SK-N-DZ (cell line): ENCODE measurements at places on chromosomes 6 and 20.

- no peak for DNase-seq
Observed at GRCh38 chr20:5973971-5974370, 23.5 kb downstream of the MCM8 start.

GRCh38 chr20:61967300-61967699 is 98.4 kb downstream of the TAF4 start:
- DNase-seq = no peak

DNA sequence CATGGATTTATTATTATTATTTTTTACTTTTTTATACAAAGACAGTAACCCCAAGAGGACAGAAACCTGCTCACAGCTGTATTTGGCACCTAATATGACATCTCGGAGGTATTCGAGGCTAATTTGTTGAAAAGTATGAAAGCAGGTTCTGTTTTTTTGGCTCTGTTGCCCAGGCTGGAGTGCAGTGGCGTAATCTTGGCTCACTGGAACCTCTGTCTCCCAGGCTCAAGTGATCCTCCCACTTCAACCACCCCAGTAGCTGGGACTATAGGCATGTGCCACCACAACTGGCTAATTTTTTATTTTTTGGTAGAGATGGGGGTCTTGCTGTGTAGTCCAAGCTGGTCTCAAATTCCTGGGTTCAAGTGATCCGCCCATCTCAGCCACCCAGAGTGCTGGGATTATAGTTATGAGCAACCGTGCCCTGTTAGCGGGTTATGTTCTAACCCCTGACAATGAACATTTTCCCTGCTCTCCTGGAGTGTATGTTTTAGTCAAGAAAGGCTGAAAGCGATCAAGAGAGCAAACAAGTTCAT is 53.7 kb upstream of the ZNF217 start:
- no peak for DNase-seq

DNA sequence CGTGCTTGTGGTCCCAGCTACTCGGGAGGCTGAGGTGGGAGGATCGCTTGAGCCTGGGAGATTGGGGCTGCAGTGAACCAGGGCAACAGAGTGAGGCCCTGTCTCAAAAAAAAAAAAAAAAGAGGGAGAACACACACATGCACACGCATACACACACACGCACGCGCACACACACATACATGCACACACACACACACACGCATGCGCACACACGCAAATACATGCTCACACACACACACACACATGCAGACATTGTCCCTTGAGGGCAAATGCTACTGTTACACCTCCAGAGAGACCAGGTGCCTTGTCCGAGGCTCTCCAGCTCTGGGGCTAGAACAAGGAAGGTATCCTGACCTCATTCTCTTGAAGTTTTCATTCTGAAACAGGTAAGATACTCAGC is 64.5 kb downstream of the RAB44 start:
- no peak for DNase-seq

DNA sequence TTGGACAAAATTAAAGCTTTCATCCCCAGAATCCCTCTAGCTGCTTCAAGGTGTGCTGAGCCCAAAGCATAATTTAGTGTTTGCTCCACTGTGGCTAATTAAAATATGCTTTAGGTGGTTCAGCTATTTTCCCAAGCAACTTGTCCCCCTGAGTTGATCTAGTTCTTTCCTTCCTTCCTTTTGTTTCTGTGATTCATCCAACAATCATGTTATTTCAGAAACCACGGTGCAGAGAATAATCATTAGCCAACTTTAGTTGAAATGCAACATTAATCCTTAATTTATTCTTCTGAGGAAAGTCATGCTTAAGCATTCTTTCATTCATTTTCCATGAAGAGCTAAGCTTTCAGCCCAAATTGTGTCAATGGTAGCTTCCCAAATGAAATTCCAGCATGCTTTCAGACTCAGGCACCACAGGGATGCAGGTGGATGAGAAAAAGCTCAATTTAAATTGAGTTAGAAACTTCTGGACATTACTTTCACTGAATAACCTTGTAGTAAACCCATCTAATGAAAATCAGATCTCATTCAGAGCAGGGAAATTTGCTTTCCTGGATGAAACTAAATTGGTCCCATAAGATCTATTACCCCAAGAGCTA is 209.0 kb upstream of the NT5E start:
- DNase-seq = no peak

- DNase-seq = peak; percentile 42
Observed at GRCh38 chr6:165231581-165232561, 77.5 kb downstream of the C6orf118 start.

DNA sequence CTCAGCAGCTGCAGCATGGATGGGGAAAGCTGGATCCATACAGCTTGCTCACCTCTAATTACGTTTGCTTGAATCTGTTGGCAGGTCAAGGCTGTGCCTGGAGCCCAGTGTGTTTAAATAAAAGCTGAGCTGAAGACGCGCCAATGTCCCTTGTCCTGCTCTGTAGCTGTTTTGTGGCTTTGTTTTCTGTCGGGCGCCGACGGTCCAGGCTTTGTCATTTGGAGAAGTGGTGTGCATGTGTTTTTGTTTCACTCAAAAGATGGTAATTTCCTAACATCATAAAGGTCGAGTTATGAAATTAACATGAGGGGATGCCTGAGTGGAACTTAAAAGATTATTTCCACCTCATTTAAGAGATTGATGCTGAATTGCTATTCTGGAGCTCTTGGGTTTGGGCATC is 107.6 kb downstream of the SLC24A3 start:
- no peak for DNase-seq

- no peak for DNase-seq
Observed at GRCh38 chr20:42179768-42180167, 561.6 kb upstream of the CHD6 start.

GRCh38 chr6:5471637-5472398 is 210.5 kb downstream of the FARS2 start:
- DNase-seq = peak; percentile 82

- DNase-seq = no peak
Observed at GRCh38 chr6:26457264-26457805, 420 bp upstream of the BTN2A1 start.

DNA sequence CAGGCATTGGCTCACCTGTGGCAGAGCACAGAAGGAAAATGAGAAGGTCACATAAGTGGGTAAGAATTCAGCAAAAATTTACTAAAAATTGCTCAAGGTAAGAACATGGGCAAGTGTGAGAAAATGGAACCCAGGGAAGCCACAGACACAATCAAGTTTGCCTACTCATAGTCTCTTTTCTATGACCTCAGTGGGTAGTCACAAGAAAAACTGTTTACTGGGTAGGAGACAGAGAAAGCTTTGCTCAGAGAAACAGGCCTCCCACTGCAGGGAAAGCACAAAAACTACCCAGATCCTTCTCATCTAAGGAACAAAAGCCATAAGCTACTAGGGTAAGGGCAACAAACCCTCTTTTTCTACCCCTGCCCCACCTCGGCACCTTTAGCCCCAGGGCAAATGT is 35.2 kb downstream of the FAM184A start:
- DNase-seq = no peak

GRCh38 chr20:32518593-32519380 is 66.3 kb downstream of the NOL4L start:
- DNase-seq = peak; percentile 63

DNA sequence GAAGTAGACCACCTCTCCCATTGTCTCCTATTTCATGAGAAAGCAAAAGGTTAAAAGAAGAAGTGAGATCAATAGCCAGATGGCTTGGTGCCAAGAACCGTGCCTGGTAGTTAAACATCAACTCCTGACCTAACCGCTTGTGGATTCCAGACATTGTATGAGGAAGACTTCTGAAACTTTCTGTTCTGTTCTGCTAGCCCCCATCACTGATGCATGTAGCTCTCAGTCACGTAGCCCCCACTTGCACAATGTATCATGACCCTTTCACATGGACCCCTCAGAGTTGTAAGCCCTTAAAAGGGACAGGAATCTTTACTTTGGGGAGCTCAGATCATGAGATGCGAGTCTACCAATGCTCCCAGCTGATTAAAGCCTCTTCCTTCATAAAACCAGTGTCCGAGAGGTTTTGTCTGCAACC is 301.2 kb downstream of the RNGTT start:
- DNase-seq = no peak

GRCh38 chr6:29708432-29709179 is 14.6 kb upstream of the HLA-F start:
- DNase-seq = no peak

GRCh38 chr20:8443464-8444072 is 311.5 kb downstream of the PLCB1 start:
- no peak for DNase-seq

GRCh38 chr20:59207235-59207634 is 43.6 kb downstream of the ZNF831 start:
- DNase-seq = no peak
